ENCODE measurements at places on chromosomes 1 and 21.
A peak's percentile ranks its signal among the peaks of the same experiment; 100 is the strongest.

DNA sequence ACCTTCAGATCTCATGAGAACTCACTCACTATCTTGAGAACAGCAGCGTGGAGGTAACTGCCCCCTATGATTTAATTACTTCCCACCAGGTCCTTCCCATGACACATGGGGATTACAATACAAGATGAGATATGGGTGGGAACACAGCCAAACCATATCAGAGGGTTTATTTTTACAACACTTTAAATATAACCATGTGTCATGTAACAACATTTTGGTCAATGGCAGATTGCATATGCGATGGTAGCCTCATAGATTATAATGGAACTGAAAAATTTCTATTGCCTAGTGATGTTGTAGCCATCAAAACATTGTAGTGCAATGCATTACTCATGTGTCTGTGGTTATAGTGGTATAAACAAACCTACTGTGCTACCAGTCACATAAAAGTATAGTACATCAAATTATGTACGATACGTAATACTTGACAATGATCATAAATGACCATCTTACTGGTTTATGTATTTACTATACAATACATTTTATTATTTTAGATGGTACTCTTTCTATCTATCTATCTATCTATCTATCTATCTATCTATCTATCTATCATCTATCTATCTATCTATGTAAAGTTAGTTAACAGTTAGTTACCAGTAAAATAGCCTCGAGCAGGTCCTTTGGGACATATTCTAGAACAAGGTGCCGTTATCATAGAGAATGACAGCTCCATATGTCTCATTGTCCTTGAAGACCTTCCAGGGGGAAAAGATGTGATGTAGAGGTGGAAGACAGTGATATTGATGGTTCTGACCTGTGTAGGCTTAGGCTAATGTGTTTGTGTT is 12.6 kb upstream of the S100B start:
- DNase-seq: peak; percentile 19

DNA sequence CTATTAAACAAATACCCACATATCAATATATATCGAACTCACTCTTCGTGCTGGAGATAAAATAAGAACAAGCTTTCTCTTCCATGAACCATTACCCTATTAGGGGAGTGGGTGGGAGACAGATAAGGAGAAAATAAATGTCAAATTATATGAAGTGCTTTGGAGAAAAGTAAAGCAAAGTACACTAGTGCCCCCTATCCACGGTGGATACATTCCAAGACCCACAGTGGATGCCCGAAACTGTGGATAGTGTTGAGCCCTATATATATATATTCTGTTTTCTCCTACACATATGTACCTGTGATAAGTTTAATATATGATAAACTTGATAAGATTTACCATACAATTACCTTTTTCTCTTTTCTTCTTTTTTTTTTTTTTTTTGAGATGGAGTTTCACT is 54.6 kb downstream of the FH start:
- DNase-seq: no peak

GRCh38 chr1:70666381-70667140 is 255.5 kb downstream of the CTH start:
- DNase-seq: no peak

DNA sequence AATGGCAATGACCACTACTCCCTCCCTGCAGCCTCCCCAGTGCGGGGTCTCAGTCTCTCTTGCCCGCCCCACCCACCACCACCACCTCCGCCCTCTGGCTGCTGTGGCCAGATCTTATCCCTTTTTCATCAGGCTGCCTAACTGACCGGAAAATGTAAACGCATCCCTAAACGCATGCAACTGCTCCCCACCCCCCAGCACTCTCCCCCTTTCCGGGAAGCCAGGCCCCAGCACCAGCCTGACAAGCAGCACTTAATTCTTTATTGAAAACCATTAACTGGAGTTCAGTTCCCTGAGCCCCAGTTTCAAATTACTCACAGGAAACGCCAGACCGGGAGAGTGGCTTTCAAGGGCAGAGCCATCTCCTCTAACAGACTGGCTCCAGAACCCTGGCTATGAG is 147.7 kb downstream of the DMRTA2 start:
- no peak for DNase-seq

DNA sequence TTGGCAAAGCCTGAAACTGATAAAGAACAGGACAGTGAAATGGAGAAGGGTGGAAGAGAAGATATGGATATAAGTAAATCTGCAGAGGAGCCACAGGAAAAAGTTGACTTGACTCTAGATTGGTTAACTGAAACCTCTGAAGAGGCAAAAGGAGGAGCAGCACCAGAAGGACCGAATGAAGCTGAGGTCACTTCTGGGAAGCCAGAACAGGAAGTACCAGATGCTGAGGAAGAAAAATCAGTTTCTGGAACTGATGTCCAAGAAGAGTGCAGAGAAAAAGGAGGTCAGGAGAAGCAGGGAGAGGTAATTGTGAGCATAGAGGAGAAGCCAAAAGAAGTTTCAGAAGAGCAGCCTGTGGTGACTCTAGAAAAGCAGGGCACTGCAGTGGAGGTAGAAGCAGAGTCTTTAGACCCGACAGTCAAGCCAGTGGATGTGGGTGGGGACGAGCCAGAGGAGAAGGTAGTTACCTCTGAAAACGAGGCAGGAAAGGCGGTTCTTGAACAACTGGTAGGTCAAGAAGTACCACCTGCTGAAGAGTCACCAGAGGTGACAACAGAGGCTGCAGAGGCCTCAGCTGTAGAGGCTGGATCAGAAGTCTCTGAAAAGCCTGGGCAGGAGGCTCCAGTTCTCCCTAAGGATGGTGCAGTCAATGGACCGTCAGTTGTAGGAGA is 16.3 kb downstream of the CCDC17 start:
- DNase-seq: no peak

DNA sequence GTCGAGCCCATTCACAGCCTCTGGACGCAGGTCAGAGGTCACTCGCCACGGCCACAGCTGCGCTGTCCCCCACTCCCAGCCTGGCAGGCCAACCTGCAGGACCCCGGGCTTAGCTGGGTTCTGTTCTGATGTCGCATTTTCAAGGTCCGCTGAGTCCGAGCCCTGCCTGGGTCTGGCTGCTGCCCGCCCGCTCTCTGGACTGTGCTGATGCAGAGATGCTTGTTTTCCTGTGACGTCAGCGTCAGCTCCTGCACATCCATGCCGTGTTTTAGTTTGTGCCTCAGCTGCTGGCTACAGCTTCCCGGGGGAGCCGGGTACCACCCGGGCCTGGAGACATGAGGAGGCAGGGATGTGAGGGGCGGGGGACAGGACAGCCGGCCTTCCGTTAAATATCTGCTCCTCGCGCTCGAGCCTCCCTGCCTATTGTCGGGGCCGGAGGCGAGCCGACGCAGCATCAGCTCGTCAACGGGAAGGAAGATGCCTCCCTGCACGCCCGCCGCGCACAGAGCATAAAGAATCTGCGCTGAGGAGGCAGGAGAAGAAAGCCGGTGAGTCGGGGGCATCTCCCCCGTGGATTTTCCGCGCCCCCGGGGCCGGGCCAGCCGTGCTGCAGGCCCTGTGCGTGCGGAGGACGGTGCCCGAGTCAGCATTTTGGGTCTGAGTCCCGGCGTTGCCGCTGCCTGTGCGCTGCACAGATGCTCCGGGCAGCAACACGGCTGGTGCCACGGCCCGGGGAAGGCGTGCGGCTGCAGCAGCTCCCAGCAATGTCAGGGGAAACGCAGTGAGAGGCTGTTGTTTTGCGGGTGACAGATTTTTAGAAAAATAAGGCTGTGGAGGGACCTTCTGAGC is 23.4 kb downstream of the PRKCZ start:
- no peak for DNase-seq

GRCh38 chr1:23763041-23763577 is 15.1 kb upstream of the PITHD1 start:
- DNase-seq: no peak

DNA sequence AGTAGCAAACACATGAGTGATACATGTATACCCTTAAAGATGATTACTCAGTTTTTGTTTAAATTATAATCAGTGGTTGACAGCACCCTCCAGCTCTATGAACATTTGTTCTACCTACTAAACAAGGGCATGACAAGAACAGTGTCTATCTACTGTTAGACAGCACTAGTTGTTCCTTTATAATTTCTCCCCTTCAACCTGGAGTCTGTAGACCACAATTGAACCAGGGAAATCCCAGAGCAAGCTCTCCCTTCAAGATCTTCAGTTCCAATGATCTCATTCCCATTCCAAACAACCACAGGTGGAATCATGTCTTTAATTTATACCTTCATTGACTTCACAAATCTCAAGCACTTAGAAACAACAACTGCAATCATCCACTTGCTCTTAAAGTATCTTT is 216.1 kb downstream of the HHIPL2 start:
- no peak for DNase-seq

GRCh38 chr1:110961902-110962301 is 1.8 kb downstream of the LRIF1 start:
- DNase-seq: no peak

GRCh38 chr1:26109229-26110164 is 2.1 kb upstream of the PDIK1L start:
- no peak for DNase-seq

GRCh38 chr21:43728154-43728466 is 9.2 kb downstream of the PDXK start:
- DNase-seq: no peak

GRCh38 chr1:196467230-196467925 is 140.9 kb downstream of the KCNT2 start:
- DNase-seq: no peak

DNA sequence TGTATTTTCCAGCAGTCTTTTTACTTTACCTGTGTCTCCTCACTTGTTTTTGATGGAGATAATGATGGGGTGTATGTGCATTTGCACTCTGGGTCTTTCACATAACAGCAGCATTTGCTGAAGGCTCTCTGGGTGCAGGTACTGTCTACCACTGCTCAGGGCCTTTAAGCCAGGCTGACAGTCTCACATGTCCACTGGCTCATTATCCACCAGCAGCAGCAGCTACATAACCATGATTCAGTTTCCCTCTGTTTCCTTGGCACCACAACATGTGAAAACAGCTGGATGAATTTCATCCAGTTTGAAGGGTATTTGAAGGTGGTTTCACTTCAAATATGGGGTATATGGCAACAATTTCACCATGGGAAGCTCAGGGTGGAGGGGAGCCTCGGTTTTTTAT is 41.2 kb upstream of the ROR1 start:
- DNase-seq: no peak

GRCh38 chr1:66231217-66231616 is 302.7 kb upstream of the SGIP1 start:
- no peak for DNase-seq

- no peak for DNase-seq
Observed at GRCh38 chr1:153386500-153386901, 4.4 kb downstream of the S100A8 start.

DNA sequence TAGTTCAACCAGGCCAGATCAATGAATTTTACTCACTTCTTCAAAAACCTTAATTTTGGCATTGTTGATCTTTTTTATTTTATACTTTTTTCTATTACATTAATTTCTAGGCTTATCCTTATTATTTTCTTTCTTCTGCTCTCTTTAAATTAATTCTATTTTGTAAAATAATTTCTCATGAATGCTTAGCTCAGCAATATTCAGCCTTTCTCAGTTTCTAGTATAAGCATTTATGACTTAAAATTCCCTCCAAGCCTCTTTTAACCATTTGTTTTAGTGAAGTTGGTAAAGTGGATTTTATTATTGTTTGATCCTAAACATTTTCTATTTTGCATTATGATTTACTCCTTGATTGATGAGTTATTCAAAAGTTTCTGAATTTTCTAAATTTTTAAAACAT is 20.6 kb upstream of the SAMD13 start:
- no peak for DNase-seq

- DNase-seq: no peak
Observed at GRCh38 chr1:29398431-29398830, 162.1 kb downstream of the PTPRU start.

- no peak for DNase-seq
Observed at GRCh38 chr1:62271134-62271533, 48.1 kb downstream of the KANK4 start.

DNA sequence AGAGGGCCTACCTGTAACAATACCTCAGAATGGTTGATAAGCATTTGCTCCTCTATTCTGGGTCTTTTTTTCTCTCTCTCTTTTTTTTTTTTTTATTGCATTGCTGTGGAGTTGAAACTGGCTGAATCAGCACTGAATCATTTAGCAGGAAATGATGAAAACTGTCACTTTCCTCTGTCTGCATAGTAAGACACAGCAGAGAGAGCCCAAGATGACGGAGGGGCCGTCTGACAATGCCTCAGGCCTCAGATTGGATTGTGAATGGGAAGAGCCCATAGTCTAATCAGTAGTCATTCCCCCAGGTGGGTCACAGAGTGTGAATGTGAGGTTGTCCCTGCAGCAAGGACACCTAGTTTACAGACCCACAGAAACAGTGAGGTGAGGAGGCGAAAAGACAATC is 193.2 kb upstream of the PLXNA2 start:
- DNase-seq: peak; percentile 46

DNA sequence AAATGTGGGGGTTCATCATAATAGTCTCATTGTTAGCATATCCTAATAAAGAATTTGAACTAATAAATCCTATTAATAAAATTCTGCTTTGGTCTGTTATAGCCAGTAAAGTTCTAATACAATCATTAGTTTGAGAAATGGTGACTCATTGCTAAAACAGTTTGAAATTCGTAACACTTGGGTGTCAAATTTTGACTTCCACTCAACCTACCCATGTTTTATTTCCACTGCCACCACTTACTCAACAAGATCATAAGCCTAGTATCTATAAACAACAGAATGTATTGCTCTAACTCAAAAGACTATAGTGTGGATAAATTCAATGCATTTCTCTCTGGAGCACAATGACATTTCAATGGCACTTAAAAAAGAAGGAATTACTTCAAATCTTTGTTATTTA is 29.1 kb downstream of the LGALS8 start:
- no peak for DNase-seq

DNA sequence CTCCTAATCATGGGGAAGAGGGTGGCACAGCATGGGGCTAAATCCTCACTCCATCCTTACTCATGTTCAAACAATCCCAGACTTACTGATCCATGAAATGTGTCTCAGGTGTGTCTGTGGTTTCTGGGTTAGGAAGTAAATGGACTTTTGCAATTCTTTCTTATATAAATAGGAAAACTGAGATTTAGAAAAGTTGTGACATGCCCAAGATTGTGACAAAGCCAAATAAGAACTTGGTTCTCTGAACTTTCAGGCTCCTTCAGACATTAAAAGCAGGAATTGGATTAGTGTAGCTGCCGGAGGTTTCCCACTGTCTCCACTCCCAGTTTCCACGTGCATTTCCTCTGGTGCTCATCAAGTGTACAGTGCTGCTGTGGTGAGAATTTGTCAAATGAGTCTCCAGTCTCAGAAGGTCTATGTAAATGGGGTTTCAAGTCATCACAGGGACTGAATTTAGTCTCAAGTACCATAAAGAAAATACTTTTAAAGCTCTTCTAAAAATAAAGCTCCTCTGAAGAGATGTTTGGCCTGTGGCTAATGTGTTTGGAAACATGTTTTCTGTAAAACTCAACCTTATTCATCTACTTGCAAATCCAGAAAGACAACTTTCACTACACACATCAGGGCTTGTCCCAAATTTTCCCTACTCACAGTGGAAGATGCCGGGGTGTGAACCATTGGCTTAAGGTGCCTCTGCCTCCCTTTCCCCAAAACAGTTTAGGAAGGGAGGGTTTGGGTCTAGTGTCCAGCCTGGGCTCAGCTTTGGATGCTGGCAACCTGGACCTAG is 115.2 kb downstream of the NGF start:
- DNase-seq: no peak

- no peak for DNase-seq
Observed at GRCh38 chr1:224998185-224998584, 68.7 kb downstream of the DNAH14 start.

Measured in fibroblast of skin of left biceps (primary cell).